ENCODE measurements at places on chromosomes 1 and 21.

DNA sequence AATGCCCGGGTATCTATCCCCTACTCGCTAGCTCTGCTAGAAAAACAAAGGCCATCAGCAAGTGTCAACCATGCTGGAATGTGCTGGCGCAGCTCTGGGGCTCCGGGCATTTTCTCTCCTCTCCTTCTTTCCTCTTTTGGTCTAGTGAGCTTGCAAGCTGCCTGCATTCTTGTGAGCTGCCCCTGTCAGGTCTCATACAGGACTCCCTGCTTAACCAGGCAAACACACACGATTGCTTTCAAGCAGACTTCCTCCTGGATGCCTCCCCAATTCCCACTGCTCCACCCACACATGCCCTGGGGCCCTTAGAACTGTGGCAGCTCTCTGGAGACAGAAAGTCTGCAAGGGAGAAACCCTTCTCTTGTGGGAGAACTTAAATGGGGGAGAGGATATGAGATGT lies 35.7 kb upstream of the SUCO start:
- DNase-seq = no peak

DNA sequence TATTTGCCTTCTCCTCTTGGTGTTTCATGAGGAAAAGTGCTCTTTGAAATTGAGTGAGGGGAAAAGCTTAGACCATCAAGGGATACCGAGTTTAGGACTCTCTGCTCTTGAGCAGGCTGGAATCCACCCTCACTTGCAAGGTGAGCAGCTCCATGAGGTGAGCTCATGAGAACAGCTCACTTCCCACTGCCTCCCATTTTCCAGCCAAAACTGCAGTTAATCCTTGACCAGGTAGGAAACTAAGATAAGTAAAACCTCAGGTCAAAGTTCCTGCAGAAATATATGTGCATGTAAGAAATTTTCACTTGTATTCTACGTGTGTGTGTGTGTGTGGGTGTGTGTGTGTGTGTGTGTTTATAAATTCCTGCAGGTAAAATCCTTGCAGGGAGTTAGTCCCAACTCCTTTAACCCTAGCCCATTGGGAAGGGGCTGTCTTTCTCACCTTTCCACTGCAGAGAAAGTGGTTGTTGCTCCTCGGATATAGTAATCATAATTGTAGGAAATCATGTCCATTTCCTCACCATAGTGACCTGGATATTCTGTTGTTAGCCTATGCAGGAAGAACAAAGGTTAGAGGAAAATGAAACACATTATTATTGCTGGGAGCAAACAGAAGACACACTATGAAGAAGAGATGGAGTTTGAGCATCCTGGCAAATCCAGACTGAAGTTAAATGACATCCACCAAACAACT lies 28.3 kb downstream of the DPT start:
- no peak for DNase-seq

- peak; percentile 35 for DNase-seq
Observed at GRCh38 chr1:224114787-224115175, 870 bp downstream of the FBXO28 start.

GRCh38 chr1:13864760-13865159 lies 164.8 kb downstream of the PRDM2 start:
- no peak for DNase-seq

DNA sequence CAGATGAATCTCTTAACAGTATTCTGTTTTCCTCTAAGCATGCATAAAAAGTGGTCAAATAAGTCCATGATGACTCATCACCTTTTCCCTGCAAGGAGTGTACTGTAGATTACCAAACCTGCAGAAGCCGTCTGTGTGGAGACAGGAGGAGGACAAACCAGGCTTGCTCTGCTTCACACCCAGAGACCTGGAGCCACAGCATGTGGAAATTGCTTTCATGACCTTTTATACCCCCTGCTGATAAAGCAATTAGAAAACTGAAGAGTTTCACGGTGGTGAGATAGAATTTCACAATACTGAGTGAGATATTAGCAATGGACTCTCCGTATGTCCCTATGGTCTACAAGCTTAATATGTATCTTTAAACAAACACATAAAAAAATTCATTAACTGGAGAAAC lies 9.4 kb downstream of the CORT start:
- no peak for DNase-seq

- DNase-seq = no peak
Observed at GRCh38 chr1:205041998-205042910, 758 bp upstream of the CNTN2 start.

GRCh38 chr1:200302192-200302920 lies 107.5 kb downstream of the ZNF281 start:
- peak; percentile 13 for DNase-seq

DNA sequence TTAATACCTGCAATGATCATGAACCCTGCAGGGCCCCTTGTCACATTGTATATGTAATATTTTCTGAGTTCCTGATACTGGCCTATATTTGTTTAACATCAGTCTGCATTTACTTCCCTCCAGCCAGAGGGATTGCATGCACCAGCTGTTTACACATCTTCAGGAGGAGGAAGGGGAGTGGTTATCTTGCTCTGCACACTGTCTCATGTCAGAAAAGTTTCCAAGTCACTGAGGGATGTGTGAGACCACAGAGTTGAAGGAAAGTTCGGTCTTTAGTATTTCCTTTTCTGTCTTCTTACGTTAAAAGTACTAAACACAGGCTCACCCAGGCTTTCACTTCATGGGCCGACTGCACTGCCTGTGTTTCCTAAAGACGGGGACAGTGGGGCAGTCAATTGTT lies 574.1 kb downstream of the LMO4 start:
- DNase-seq = no peak

DNA sequence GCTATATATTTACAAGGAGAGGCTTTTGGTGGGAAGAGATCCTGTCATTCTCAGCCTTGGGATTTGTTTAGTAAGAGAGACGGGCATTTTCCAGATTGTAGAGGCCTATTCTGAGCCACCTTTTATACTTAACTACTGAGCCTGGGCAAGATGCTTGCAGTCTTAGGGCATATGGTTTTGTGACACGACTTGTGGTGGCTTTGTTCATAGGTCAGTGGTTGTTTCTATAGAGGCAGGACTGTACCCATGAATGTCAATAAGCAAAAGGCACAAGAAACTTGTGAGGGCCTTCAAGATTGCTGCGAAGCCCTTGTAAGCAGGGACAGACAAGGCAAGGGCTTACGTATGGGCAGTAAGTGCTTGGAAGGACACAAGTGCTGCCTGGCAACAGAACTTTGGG lies 3.4 kb upstream of the FCRL3 start:
- DNase-seq = no peak

DNA sequence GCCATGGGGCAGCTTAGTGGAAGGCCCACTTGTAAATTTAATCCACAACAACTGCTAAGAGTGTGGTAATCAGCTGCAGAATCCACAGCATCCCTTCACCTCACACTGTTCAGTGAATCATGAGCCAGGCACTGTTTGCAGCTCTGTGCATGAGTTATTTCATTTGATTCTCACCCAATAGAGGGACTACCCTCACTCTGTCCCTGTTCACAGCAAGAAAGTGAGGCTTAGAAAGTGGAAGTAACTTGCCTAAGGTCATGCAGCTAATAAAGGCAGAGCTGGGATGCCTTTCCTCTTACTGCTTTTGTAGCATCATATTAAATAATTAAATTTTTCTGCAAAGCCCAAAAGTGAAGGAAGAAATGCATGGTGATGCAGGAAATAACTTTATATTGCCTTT lies 346.5 kb upstream of the PLD5 start:
- DNase-seq = no peak

DNA sequence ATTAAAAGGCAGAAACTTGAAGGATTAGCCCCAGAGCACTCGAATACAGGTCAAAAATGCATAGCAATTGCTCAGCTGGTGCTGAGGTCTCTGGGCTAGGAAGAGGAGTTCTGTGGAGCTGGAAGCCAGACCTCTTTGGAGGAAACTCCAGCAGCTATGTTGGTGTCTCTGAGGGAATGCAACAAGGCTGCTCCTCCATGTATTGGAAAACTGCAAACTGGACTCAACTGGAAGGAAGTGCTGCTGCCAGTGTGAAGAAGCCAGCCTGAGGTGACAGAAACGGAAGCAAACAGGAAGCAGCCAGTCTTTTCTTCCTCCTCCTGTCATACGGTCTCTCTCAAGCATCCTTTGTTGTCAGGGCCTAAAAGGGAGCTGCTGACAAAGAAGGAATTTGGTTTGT lies 233.4 kb upstream of the FGGY start:
- DNase-seq = no peak

DNA sequence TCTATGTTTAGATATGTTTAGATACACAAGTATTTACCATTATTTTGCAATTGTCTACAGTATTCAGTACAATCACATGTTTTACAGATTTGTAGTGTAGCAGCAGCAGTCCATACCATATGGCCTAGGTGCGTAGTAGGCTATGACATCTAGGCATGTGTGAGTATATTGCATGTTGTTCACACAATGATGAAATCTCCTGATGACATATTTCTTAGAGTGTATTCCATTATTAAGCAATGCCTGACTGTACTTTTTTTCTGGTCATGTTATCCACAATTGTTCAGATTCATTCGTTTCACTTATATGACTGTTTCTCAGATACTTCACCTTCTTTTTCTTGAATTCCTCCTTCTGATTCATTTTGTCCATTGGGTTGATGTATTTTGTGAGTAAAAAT lies 9.9 kb upstream of the BACE2 start:
- DNase-seq = no peak

- DNase-seq = no peak
Observed at GRCh38 chr1:2230781-2231531, 2.8 kb downstream of the SKI start.

- DNase-seq = no peak
Observed at GRCh38 chr1:21012937-21013336, 163.8 kb downstream of the EIF4G3 start.

DNA sequence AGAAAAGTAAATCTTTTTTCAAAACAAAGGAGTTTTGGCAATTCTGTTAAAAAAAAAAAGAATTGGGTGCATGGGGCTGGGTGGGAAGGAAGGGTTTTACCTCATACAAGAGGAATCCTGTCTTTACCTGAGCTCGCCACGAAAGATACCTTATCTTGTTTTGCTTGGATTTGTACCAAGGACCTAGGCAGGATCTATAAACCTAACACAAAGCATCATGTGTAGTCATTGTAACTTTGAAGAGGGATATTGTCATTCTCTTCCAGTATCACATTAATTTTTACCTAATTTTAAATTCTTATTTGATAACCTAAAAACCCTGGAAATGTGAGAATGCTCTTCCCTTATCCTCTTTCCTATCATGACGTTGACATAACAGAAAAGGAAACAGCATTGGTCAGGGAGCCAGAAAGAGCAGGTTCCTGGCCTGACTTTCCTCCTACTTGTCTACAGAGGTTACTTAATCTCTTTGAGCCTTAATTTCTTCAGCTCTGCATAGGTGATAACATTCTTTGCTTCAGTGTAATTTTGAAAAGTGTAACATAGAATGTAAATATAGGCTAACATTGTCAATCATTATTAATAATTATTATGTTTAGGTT lies 4.0 kb upstream of the LAMC1 start:
- no peak for DNase-seq

GRCh38 chr1:234327577-234328164 lies 45.6 kb upstream of the COA6 start:
- DNase-seq = no peak

GRCh38 chr1:221759436-221759835 lies 17.5 kb upstream of the DUSP10 start:
- DNase-seq = no peak

DNA sequence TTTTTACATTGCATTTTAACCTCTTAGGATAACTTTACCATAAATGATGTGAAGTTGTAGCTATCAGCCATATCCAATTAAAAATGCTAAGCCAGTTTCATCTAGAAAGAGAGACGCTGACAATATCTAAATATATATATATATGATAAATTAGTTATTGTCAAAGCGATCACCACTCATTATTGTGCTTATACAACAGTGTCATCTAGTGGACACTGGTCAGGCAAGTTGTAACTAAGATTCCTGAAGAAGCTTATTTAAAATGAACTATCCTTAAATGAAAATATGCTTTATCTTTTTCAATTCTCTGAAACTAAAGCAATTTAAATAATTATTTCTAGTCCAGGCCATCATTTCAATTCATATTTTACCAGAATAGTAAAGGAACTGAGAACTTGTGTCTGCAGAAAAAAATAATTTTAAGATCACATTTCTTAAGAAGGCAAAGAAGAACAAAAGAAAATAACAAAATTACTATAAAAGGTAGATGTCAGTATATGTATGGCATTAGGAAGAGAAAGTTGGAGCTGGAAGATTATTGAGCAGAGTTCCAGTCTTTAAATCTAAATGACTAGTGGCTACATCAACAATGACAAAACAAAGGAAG lies 193.3 kb upstream of the SNX7 start:
- DNase-seq = no peak

- no peak for DNase-seq
Observed at GRCh38 chr1:19412654-19413053, 72.7 kb downstream of the CAPZB start.

GRCh38 chr21:45868488-45868887 lies 113.1 kb upstream of the COL6A1 start:
- DNase-seq = no peak

GRCh38 chr1:155200920-155201319 lies 6.8 kb downstream of the THBS3 start:
- no peak for DNase-seq

DNA sequence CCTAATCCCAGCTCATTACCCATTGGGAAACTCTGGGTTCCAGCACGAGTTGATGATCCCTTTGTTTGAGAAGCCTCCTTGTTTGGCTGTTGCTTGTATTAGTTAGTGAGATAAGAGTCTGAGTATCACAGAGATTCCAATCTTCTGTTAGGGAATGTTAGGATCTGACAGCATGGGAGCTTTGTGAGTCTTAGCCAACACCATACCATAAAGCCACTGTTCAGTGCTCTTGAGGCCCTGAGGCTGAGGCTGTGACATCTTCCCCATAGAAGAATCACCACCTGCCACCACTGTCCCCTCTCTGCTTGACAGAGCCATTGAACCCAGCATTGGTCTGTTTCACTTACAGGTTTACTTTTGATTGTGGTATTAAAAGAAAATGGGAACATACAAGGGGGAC lies 29.3 kb upstream of the NFASC start:
- DNase-seq = no peak

DNA sequence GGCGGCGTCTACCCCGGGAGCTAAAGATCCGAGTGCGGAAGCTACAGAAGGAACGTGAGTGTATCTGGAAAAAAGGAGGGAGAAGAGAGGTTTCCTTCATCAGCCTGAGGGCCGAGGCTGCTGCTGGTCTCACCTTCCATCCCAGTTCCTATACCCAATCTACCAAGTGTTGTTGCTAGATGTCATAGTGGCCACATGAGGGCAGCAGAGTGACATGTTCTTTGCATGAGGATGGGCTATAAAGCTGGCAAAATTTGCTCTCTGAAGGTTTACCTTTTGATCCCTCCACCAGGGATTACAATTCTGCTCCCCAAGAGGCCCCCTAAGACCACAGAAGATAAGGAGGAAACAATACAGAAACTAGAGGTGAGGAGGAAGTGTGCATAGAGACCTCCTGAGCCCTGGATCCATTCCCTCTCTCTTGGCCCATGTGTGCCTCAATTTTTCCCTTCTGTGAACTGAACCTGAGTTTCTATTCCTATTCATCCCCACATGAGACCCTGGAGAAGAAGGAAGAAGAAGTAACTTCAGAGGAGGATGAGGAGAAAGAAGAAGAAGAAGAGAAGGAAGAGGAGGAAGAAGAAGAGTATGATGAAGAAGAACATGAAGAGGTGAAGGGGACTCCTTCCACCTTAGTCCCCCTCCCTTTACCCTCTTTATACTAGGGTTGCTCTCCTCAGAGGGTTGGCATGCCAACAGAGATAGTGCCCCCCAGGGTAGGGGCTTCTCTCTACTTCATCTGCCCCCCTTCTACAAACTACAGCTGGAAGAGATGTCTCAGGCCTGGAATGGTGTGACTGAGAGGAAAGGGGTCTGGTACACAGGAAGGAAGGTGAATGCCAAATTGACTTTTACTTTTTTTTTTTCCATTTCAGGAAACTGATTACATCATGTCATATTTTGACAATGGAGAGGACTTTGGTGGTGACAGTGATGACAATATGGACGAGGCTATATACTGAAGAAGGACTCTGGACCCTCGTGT lies 13.3 kb downstream of the POLR3GL start:
- peak; percentile 56 for DNase-seq

Measured in NCI-H1930 (cell line).